ENCODE measurements at places on chromosomes 1 and 21. TPM values are rescaled to one million over a fixed set of nuclear protein-coding genes. Genes with fewer than 3 reads are reported as not detected.

AMY2A gene
- polyA plus RNA-seq, result 0.21 TPM

RGS21 gene
- polyA plus RNA-seq, result not detected

KIF17 gene
- polyA plus RNA-seq, result 4.9 TPM

CREG1 gene
- 113 TPM for polyA plus RNA-seq

GBP5 gene
- 0.33 TPM for polyA plus RNA-seq

PRAMEF9 gene
- polyA plus RNA-seq, result not detected

ALPL gene
- 30.2 TPM for polyA plus RNA-seq

RTCA gene
- polyA plus RNA-seq, result 32.5 TPM

TTC22 gene
- polyA plus RNA-seq, result 5.8 TPM

TNFRSF18 gene
- 0.33 TPM for polyA plus RNA-seq

FHAD1 gene
- 2.4 TPM for polyA plus RNA-seq

CA14 gene
- 6.8 TPM for polyA plus RNA-seq

SPRR5 gene
- not detected for polyA plus RNA-seq

MYOG gene
- polyA plus RNA-seq, result 0.14 TPM

VWA5B1 gene
- 0.65 TPM for polyA plus RNA-seq

OLIG1 gene
- polyA plus RNA-seq, result not detected

AIRE gene
- polyA plus RNA-seq, result 0.32 TPM

SPATA21 gene
- polyA plus RNA-seq, result 0.08 TPM

FAM72C gene
- 1.5 TPM for polyA plus RNA-seq

CFHR2 gene
- polyA plus RNA-seq, result not detected

TRABD2B gene
- polyA plus RNA-seq, result 16.7 TPM

FNBP1L gene
- polyA plus RNA-seq, result 123 TPM

NR1I3 gene
- polyA plus RNA-seq, result 4.7 TPM

FAM163A gene
- polyA plus RNA-seq, result 0.85 TPM

EXOC8 gene
- 10.6 TPM for polyA plus RNA-seq

DMRTA2 gene
- not detected for polyA plus RNA-seq

TMEM183A gene
- 82.1 TPM for polyA plus RNA-seq

FCRL6 gene
- polyA plus RNA-seq, result 0.08 TPM

FAM72B gene
- polyA plus RNA-seq, result 3.8 TPM

THEM4 gene
- polyA plus RNA-seq, result 21.8 TPM

AMY2B gene
- 33.1 TPM for polyA plus RNA-seq

KRTAP7-1 gene
- polyA plus RNA-seq, result not detected

OLFM3 gene
- polyA plus RNA-seq, result 32.3 TPM

VSIG8 gene
- polyA plus RNA-seq, result 0.93 TPM

OR10Z1 gene
- polyA plus RNA-seq, result 0.07 TPM

CHRM3 gene
- polyA plus RNA-seq, result 8.4 TPM

Measured in right renal cortex interstitium (tissue), 3 donors.